Stimulated activated CD4-positive, alpha-beta T cell treated with anti-CD3 and anti-CD28 coated beads, Interleukin-4, amount 100 ng/mL, for 1 hour (primary cell): ENCODE measurements at places on chromosomes 16 and 17.

GRCh38 chr16:22633280-22633679, 122.6 kb downstream of the NPIPB5 start:
- no peak for DNase-seq

- no peak for DNase-seq
Measured at GRCh38 chr16:87425941-87426340, 33.8 kb downstream of the MAP1LC3B start.

DNA sequence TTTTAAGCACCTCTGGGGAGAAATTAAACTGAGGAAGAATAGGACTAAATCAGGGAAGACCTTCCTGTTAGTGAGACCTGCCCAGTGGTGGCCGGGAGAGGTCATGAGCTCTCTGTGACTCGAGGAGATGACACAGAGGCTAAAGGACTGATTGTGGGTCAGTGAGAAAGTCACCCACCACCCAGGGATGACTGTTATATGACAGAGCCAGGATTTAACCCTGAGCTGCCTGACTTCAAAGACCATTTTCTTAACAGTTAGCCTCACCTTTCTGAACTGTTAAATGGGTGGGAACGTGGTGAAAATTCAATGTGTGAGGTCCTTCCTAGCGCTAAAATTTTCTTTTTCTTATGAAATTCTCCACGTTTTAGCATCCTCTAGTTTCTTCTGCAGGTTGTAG, 72.5 kb downstream of the WSB1 start:
- DNase-seq, result no peak

DNA sequence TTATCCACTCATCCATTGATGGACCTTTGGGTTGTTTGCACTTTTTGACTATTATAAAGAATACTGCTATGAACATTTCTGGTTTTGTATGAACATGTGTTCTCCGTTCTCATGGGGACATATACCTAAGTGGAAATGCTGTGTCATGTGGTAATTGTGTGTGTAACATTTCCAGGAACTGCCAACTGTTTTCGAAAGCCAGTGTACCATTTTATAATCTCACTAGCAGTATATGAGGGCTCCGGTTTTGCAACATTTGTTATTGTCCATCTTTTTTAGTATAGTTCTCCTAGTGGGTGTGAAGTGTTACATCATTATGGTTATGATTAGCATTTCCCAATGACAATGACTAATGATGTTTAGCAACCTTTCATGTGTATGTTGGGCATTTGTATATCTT, 5.1 kb upstream of the TRIM25 start:
- no peak for DNase-seq
